ENCODE measurements at places on chromosomes 1 and 21.

- no peak for DNase-seq
These were observed 319.9 kb upstream of the DUSP10 start for GRCh38 chr1:222061711-222062359.

DNA sequence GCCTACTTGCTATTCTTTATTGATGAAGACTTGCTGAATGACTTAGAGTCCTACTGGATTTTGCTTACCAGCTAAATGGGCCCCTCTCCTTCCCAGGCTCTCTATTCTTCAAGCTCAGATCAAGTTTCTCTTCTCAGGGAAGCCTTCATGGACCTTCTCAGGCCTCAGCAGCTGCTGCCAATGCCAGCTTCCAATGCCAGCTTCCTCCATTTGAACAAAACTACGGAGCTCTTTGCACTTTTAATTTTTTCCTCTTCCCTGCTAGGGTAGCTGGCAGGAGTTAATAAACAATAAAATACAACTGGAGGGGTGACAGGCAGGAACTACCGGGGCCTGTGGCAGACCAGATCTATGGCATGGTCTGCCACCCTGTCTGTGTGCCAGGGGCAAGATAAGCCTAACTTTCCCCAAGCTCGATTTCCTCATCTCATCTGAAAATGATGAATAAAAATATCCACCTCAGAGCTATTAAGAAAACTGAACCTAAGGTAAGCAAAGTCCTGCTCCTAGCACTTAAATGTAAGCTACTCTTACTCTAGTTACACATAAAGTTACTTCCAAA is 995 bp upstream of the IPO13 start:
- DNase-seq: no peak

DNA sequence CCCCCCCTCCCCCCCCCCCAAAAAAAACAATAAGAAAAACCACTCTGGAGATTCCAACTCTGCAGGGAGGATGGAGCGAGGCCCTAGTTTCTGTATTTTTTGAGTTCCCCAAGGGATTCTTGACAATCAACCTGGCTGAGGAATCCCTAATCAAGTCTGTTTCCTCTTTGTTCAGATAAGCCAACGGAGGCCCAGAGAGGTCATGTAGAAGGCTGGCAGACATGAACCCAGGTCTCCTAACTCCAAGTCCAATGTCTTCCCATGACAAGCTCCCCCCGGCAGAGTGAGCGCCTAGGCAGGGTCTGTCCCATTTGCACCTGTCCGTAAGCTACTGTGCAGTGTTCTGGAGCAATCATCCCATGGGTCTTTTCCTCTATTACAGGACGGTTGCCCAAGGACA is 39.5 kb downstream of the LRRC71 start:
- DNase-seq: no peak

- DNase-seq: no peak
These were observed 31.0 kb upstream of the PHGDH start for GRCh38 chr1:119680723-119681122.

DNA sequence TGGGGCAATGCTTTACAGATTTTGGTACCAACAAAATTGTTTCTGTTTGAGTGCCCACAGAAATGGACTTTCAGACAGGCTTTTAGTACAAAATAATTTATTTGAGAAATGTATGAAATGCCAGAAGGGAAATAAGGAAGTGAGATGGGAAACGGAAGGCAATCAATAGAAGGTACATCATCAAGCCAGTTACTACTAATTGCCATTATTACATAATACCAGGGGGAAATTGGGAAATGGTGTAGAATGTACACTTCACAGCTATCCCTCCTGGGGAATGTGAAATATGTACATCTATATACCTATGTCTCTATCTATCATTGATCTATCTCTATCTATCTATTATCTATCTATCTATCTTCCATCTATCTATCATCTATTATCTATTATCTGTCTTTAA is 264.6 kb upstream of the B3GALT2 start:
- no peak for DNase-seq

DNA sequence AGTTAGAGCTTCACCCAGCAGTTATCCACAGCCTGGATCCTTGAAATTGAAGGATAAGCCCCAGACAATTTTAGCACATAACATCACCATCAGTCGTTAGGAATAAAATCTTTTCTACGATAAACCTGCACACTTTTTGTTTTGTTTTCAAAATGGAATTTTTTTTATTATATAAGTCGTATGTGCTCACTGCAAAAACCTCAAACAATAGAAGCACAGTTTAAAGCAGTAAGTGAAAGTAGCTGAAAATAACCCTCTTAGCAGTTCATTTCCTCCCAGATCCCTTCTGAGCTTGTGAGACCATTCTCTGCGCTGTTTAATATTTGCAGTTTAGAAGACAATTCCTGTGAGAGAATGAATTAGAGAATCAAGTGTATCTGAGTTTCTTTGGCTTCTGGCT is 38.3 kb downstream of the ELK4 start:
- DNase-seq: no peak

- no peak for DNase-seq
These were observed 23.9 kb upstream of the FAAH start for GRCh38 chr1:46370214-46370633.
